ENCODE measurements at places on chromosomes 6 and 20. TPM values are rescaled to one million over a fixed set of nuclear protein-coding genes. Genes with fewer than 3 reads are reported as not detected.
A peak's percentile ranks its signal among the peaks of the same experiment; 100 is the strongest.

DNA sequence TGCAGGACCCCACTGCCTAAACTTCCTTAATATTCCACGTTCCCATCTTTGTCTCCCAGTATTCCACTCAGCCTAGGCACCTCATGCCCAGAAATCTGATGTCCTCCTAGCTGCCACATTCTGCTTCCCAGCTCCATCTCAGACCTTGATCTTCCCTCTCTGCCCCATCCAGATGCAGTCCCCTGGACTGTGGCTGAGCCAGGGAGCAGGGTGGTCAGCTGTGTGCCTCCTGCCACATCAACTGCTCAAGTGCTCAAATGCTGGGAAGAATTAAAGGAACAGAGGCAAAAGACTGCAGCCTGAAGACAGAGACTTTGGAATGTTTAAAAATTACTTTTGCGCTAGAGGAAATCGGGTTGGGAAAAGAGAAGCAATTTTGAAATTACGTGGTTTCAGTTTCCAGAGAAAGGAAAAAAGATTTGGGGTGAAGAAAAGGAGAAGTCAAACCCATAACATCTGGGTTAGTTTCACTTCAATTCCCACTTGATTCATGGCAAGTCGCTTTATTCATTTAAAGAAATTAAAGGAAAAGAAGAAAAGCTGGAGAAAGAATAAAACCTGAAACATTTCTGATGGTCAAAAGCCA is 704.8 kb downstream of the PTPRT start:
- no peak for DNase-seq

DNA sequence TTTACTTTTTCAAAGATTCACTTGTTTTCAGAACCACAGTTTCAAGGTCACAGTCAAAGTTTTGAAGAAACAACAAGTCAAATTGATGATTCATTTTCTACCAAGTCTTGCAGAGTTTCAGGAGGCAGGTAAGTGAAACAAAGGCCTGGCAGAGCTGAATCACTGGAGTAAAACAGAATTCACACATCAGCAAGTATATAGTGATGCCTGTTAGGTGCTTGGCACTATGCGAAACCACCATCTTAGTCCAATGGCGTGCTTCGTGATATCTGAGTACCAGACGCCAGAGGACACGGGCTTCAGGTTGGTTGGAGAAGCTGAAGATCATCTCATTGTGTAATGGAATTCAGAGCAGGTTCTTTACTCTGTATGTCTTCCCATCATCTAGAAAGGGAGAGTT is 75.9 kb downstream of the RTN4IP1 start:
- no peak for DNase-seq

DNA sequence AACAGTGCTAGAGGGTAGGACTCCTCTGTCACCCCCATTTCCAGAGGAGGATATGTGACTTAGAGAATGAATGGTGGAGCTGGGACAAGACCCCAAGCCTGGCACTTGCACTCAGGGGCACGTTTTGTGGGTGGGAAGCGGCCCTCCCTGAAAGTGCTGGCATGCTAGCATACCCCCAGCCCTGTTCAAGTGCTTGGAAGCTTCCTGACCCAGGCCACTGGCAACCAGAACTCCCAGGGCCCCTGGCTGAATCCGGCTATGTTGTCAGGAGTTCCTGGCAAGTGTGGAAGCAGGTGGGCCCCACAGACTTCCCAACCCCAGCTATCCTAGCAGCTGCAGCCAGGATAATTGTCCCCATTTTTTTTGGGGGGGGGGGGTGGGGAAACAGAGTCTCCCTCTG is 35.6 kb upstream of the TGM2 start:
- DNase-seq = no peak

GRCh38 chr20:36094497-36094896 is 60.0 kb upstream of the EPB41L1 start:
- DNase-seq = no peak

- no peak for DNase-seq
Measured at GRCh38 chr20:8474027-8474668, 342.1 kb downstream of the PLCB1 start.

DNA sequence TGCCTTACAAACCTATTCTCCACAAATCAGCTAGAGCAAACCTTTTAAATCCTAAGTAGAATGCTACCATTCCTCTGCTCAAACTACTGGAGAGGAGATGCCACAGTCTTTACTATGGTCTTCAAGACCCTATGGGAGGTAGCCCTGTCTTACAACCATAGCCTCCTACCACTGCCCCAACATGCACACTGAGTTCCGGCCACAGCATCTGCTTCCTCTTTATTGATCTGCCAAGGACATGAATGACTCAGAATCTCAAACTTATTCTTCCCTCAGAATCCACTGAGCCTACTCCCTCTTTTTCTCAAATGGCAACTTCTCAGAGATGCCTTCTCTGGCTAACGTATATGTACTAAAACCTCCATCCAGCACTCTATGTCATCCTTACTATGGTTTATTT is 12.2 kb upstream of the ANKEF1 start:
- no peak for DNase-seq

DNA sequence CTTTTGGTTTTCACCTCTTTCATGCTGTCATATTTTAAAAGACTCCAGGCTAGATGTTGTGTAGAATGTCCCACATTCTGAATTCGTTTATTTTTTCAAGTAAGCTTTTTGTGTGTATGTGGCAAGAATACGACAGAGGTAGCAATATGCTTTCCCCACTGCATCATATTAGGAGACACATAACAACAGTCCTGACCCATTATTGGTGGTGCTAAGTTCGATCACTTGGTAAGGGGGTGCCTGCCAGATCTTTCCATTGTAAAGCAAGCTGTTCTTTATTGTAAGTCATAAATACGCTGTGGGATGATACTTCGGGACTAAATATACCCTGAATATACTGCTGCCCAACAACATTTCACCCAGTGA is 588 bp upstream of the NCOA3 start:
- DNase-seq = no peak

DNA sequence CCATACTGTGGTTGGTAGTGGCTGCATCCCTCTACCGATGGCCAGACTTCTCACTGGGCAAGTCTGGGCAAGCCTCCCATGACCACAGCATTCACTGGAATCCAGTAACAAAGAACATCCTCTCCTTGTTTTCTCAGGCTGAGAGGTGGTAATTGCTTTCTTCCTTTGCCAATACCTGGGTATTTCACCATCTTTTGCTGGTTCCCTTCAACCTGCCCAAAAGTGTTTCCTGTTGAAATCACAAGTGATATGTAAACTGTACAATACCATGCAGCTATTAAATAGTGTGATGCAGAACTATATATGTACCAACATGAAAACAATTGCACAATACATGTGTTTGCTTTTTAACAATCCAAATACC is at the start of gene PTCHD4:
Gene PTCHD4 (minus strand): TSS at position 55 of the 364 bp plus-strand sequence. CDS start 42,240 bp downstream, outside the sequence.
- peak; percentile 41 for DNase-seq

- no peak for DNase-seq
Measured at GRCh38 chr6:73734832-73735453, 38.9 kb downstream of the CD109 start.

DNA sequence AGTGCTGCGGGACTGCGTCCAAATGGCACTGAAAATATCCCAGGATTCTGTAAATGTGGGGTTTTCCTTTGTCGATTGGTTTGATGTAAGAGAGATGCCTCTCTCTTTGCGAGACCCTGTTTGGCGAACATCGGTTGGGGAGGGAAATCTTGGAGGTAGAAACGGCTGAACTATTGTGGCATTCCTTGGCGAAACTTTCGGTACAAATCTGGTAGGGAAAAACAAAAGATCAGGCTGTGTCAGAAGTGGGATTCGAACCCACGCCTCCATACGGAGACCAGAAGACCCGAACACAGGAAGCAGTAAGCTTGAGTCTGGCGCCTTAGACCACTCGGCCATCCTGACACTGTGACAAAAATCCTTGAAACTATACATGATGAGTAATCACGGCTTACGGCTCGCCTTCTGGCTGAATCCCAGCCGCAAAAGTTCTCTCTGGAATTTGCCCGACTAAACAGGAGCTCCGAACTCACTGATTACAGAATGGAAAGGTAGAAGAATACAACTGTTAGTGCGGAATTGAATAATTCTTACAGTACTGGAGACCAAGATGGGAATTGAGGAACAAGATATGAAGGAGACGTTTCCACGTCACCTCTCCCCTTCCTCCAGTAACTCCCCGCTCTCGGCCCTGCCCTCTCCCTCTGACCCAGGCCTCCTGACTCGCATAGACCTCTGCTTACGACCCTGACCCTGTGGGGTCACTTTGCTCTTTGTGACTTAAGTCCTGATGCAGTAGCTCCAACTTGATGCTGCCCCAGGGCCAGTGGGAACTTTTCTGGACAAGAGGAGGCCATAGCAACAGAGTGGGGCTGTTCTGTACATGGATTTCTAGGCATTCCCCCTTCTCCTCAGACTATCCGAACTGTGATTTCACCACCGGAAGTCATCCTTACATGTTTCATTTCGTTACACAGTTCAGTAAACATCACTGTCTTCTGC is 132.8 kb upstream of the ZNF184 start:
- peak; percentile 36 for DNase-seq

DNA sequence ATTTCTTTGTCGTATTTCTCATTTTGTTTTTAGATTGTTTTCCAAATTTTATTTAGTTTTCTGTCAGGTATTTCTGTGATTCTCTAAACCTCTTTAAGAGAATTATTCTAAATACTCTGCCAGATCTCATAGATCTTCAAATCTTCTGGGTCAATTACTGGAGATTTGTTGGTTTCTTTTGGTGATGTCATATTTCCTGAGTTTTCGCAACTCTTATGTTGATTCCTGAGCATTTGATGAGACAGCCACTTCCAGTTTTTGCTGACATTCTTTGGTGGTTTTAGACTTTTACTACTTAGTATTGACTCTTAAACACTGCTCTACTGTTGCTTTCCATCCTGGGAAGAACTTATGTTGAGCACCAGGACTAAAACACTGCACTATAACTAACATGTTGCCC is 21.9 kb downstream of the ADGB start:
- DNase-seq = no peak

DNA sequence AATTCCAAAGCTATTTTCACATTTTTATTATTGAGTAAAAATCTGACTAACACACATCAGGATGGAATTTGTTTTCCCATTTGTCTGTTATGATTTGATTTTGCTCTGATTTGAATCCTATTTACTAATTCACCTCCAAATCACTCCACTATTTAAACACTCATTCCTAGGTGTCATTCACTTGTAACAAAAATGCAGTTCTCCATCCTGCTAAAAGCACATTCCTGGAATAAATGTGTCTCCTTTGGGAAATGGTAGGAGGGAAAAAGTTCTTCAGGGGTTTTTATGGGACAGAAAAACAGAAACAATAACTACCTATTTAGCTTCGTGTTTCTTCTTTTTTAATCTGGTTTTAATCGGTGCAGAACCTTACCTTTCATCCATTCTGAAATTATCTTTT is 494.1 kb upstream of the CITED2 start:
- no peak for DNase-seq

DNA sequence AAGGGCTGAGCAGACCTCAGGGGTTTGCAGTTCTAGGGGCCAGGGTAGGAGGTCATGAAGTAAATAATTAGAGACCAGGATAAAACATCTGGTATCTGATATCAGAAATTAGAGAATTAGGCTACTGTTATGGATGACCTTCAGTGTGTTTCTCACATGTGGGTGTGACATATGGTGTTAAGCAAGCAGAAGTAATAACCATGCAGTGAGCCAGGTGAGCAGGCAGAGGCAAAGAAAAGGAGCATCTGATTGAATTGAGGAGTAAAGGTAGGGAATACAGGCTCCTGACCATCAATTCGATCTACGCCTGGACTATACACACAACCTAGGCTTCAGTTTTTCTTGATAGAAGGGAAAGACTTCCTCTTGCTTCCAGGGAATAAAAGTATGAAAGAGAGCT is 34.7 kb upstream of the MAP3K7 start:
- no peak for DNase-seq

- no peak for DNase-seq
Measured at GRCh38 chr6:17385660-17386059, 7.7 kb upstream of the CAP2 start.

DNA sequence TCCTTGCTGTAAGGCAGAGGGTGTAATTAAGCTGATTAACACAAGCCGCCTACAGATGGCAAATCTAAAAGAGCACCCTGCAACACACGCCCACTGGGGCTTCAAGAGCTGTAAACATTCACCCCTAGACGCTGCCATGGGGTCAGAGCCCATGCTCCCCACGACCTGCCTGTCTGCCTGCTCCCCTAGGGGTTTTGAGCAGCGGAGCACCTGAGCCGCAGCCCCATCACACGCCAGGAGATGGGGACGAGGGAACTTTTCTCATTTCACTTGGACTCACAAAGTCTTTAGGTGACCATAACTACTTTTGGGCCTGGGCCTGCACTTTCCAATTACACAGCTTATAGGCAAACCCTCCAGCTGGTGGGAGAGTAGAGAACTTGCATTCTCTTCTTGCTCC is 99.0 kb upstream of the SOX4 start:
- no peak for DNase-seq

DNA sequence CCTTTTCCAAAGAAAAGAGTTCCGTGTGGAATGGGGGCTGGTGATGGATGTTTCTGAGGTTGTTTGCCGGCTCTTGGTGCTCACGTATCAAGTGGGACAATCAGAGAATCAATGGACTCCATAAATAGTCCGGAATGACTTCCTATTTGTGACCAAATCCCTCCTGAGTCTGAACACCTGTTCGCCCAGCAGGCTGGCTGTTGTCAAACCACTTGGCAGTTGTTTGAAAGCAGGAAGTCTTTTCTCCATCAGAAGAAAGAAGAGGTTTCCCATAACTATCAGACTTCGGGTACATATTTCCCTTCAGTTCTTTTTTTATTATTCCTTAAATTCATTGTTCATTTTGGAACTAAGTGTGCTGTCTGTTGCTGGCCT is 154.7 kb upstream of the RIN2 start:
- no peak for DNase-seq

GRCh38 chr20:15411781-15412180 is 1074.4 kb upstream of the FLRT3 start:
- no peak for DNase-seq

DNA sequence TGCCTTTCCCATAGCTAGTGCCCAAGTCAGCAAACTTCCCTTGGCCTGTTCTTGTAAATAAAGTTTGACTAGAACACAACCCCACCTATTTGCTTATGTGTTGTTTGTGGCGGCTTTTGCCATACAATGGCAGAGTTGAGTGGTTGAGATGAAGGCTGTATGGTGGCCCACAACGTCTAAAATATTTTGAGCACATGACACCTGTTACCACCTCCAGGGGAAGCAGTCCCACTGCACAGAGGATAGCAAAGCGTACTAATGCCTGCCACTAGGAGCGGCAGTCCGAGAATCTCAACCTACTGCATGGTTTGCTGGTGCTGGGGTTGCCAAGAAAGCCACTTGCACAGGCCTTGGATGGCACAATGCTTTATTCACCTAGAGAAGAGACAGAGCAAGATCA is 58.6 kb downstream of the TGM2 start:
- peak; percentile 22 for DNase-seq

MOXD1 gene
- not detected for total RNA-seq

ANKRD6 gene
- not detected for total RNA-seq

C20orf141 gene
- not detected for total RNA-seq

FKBP1C gene
- total RNA-seq = 0.08 TPM

DNAH8 gene
- not detected for total RNA-seq

HNF4A gene
- total RNA-seq = 70.7 TPM
